ENCODE measurements at places on chromosomes 13 and 19.

GRCh38 chr19:18650468-18651041, 13.7 kb downstream of the KLHL26 start:
- DNase-seq = peak; percentile 61

- DNase-seq = no peak
Measured at GRCh38 chr13:99467764-99468163, 33.5 kb upstream of the TM9SF2 start.

DNA sequence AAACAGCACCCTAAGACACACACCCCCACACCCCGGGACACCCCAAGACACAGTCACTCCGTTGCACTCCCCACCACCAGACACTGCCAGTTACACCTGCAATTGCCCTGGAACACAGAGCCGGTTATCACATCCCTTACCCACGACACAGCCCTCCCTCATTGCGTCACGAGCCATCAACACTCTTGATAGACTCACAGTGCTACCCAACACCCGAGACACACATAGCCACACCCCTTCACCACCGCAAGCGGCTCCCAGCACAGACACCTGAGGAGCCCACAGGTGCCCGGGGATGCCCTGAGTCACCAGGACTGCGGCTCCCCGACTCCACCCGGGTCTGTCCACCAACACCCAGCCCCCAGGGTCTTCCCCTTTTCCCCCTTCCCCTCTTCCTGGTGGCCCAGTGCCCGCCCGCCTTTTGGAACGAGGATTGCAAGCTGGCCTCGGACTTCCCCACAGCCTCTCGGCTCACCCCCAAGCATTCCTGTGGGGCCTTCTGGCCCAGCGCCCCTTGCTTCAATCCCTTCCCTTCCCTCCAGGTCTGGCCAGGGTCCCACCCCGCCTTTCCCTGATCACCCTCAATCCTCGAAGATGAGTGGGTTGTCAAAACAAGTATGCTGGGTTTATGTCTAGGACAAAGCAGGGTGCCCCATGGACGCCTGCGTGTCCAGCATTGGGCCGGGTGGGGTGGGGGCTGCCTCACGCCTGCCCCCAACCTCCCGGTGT, 1.7 kb upstream of the PTGER1 start:
- DNase-seq = peak; percentile 44

DNA sequence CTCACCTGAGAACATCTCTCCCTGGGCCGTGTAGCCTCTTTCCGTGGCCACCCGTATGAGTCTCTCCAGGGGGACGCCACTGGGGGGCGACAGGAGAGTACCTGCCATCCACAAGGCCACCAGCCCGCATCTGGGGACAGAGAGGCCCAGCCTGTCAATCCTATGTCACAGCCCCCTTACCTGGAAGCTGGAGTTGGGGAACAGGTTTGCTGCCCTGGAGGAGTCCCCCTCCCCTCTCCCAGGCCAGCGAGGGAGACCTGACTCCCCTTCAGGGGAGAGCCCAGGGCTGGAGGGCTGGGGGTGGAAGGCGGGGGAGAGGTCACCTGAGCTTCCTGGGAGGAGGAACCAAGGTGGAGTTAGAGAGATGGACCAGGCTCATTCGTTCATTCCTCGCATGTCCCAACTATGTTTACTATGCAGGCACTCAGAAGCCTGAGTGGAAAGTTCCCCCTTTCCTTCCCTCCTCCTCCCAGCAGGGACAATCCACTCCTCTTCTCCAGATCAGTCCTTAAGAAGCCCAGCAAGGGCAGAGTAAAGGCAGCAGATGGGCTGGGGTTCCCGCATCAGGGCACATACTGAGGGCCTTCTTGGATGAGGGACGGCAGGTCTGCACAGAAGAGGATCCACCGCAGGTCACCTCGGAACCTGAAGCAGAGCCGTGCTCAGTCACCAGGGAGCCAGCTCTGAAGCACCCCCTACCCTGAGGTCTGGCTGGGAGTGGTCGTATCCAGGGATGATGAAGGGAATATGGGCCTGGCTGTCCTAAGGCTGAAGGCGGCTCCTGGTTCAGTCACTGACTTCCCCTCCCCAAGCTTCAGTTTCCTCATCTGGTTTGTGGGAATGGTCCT, 5.5 kb downstream of the ACTMAP start:
- peak; percentile 58 for DNase-seq

GRCh38 chr13:43240278-43240677, 216.9 kb downstream of the DNAJC15 start:
- DNase-seq = no peak

- no peak for DNase-seq
Measured at GRCh38 chr13:69319656-69320055, 788.0 kb upstream of the ATXN8OS start.

GRCh38 chr13:34522808-34523207, 419.3 kb upstream of the NBEA start:
- DNase-seq = no peak

DNA sequence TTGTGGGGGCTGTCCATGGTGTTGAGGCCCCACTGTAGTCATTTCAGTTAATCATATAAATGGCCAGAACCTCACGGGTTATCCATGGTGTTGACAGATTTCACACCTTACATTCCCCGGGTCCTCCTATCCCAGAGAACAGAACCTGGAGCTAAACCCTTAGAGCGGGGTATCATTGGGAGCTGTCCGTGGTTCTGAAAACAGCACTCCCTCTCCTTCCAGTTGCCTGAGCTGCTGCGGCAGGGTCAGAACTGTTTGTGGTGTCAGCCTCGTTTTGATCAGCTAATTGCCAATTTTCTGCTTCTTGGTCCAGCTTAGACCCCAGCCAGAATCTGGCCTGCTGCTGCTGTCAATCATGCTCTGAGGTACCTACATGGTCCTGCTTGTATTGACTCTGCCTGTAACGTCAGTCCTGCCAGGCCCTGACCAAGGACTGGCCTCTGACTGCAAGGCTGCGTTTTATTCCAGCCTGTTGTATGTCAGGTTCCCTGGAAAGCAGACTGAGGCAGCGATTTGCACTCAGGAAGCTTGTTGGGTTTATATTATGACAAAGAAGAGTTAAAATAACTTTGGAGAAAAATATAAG, 55.8 kb upstream of the KCTD15 start:
- peak; percentile 86 for DNase-seq

DNA sequence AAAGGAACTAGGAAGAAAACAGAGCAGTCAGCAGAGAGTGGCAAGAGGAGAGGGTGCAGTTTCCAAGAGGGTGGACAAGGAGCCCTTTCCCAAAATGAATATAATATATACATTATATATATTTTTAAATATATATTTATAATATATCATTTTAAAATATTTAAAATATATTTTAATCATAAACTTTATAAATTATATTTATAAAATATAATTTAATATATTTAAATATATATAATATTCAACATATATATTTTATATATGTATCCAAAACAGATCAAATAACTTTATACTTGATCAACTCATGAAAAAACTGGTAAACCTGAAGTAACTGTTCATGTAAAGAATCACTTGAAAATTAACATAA, 328.6 kb downstream of the MYO16 start:
- DNase-seq = no peak

- no peak for DNase-seq
Measured at GRCh38 chr19:11685676-11686650, 52.8 kb downstream of the ZNF823 start.

GRCh38 chr13:94419304-94419924, 60.1 kb downstream of the DCT start:
- no peak for DNase-seq

- DNase-seq = no peak
Measured at GRCh38 chr13:45333977-45334922, 6.7 kb downstream of the TPT1 start.

- no peak for DNase-seq
Measured at GRCh38 chr13:113356596-113356995, 7.3 kb downstream of the GRTP1 start.

- DNase-seq = peak; percentile 84
Measured at GRCh38 chr19:45591004-45591637, 6.5 kb upstream of the OPA3 start.

GRCh38 chr19:4624733-4625362, 14.5 kb upstream of the TNFAIP8L1 start:
- DNase-seq = peak; percentile 55

DNA sequence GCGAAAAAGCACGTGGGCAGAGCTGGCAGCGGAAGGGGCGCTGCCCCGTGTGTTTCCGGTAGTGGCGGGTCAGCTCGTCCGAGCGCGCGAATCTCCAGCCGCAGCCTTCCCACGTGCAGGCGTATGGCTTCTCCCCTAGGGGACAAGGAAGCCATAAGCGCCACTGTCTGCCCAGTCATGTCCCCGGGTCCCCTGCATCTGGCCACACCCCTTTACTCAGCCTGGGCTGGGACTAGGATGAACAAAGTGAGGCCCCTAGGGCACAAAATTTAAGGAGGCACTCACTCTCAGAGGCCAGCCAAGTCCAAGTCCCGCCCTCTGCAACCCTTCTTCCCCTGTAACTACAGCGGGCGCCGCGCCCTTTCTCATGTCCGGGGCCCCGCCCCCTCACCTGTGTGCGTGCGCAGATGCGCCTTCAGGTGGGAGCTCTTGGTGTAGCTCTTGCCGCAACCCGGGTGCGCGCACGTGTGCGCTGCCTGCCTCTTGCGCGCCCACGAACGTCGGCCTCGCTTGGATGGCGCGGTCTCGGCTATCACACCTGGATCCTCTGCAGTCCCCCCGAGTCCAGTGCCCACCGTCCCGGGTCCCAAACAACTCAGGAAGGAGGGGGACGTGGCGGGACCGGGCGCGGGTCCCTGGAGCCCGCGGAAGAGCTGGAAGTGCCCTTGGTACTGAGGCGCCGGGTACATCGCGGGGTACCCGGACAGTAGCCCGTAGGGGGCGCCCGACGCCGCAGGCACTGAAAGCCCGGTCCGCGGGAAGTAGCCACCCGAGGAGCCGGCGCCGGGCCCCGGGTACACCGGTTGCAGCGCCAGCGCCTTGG, 1.9 kb downstream of the KLF1 start:
- DNase-seq = peak; percentile 83

- DNase-seq = no peak
Measured at GRCh38 chr19:5961969-5962945, 15.7 kb downstream of the RANBP3 start.

DNA sequence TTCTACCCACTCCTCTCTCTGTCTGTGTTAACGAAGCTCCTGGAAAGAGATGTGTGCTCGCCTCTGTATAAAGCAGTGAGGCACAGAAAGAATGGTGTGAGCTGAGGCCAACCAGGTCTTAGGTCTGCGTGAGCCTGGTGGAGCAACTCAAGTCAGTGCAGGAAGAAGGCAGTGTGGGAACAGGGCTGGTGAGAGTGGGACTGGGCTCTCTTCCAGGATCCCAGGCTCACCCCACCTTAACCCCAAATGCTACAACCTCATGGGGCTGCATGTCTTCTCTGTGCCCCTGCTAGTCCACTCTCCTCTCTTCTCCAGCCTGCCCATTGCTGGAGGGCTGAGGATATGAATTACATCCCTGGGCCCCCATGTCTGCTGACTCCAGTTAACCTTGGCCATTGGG, 127.4 kb downstream of the DCT start:
- DNase-seq = no peak

DNA sequence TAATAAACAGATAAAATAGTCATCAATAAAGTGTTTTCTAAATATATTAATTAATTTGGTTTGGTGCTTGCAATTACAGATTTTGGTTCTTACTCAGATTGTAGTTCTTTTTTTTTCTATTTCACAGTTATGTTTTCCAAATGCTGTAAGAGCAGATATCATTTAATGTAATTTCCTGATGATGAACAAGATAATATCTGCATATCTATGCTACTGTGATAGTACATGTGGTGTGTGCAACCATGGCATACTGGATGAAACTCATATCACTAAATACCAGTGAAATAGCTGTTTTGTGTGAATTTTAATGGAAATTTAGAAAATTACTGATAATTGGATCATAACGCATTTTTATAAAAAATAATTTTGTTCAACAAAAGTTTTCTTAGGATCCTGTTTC, 88.8 kb upstream of the MAB21L1 start:
- DNase-seq = no peak

DNA sequence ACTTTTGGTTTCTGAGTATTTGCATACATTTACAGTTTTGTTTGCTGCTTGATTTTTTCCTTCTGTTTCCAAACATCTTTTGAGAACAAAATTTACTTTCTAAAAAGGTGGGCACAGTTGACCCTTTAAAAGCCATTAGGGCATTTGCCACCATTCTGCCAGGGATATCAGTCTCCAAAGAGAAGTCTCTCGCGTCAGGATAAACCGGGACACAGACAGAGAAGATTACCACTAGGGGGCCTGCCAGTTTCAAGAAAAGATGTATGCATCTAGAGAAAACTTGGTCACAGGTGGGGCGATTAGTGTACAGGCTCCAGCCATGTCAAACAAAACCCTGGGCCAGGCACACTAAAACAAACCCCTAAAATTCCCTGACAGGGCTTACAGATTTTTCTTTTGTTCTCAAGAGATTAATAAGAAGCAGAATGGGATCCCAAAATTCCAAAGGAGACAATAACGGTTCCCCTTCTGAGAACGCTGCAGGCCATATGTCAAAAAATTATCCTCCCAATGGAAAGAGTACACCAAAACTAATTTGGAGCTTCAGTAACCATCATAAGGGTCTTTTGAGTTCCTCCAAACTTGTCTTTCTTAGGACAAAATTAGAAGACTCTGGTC, 10.7 kb upstream of the PABPC3 start:
- DNase-seq = peak; percentile 62

GRCh38 chr13:20942938-20943559, 40.5 kb upstream of the XPO4 start:
- DNase-seq = no peak

- no peak for DNase-seq
Measured at GRCh38 chr19:36819130-36819630, 19.0 kb downstream of the ZNF790 start.

DNA sequence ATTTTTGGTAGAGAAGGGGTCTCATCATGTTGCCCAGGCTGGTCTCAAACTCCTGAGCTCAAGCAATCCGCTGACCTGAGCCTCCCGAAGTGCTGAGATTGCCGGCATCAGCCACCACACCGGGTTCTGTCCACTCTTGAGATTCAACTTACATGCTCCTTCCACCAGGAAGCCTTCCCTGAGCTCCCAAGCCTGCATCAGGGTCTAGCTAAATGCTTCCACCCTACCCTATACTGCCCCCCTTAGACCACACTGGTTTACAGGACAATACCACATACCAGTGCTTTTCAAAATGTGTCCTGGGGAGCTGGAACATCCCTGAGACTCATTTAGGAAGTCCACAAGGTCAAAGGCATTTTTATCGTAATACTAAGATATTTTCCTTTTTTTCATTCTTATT, 15.1 kb upstream of the CACNG8 start:
- DNase-seq = peak; percentile 50

DNA sequence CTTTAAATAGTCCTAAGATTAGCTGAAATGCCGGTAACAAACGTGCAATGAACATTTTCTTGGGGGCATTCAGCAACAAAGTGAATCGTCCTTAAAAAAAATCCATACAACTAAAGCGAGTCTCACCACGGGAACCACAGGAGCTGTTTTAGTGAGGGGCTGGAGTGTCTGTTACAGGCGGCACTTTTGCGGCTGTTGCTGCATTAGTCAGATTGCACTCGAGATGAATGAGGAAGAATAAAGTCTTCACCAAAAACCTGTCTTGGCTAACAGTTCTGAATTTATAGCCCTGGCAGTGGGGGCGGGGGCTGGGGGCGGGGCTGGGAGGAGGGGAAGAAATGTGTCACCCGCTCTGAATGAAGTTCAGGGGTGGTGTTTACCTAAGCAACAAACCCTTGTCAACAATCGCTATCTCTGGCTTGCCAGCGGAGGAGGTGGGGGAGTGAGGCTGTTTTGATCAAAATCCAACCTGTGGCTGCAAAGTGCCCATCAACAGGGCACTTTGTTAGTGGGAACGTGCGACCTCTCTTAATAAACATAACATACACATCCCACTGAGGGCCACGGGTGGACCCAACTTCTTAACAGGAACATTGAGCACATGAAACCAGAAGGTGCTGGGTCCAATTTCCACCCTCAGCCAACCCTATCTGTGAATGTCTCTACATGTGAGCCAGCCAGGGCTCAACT, 44.5 kb downstream of the RFX2 start:
- no peak for DNase-seq

GRCh38 chr13:93226623-93227279, at the start of gene GPC6:
Gene GPC6 (plus strand): TSS chr13:93226807.
- peak; percentile 47 for DNase-seq

All from iPS-NIHi11 (cell line).